Mesendoderm (in vitro differentiated cells): ENCODE measurements at places on chromosomes 12 and 14.

- DNase-seq, result no peak
Measured at GRCh38 chr14:90703841-90704737, 112.1 kb downstream of the TTC7B start.

DNA sequence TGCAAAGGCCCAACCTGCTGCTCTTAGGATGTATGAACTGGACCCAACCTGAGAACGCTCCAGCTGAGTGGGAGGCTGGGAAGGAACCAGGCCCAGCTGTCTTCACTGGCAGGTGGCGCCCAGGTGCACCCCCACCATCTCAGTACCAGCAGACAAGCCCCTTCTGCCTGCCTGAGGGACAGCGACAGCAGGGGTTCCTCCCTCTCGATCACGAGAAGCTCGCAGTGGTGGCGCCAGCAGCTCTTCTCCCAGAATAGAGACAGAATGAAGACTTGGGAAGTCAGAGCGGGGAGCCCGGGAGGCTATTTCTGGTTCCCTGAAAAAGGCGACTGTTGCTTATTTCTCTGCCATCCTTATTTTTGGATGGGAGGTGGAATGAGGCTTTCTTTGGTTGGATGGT is 46.5 kb downstream of the CHGA start:
- no peak for DNase-seq

- no peak for DNase-seq
Measured at GRCh38 chr12:52367876-52368275, 595 bp upstream of the KRT85 start.

GRCh38 chr12:49868449-49868848 is 25.5 kb upstream of the BCDIN3D start:
- no peak for DNase-seq

- no peak for DNase-seq
Measured at GRCh38 chr14:104610749-104611310, 6.3 kb upstream of the TMEM179 start.

DNA sequence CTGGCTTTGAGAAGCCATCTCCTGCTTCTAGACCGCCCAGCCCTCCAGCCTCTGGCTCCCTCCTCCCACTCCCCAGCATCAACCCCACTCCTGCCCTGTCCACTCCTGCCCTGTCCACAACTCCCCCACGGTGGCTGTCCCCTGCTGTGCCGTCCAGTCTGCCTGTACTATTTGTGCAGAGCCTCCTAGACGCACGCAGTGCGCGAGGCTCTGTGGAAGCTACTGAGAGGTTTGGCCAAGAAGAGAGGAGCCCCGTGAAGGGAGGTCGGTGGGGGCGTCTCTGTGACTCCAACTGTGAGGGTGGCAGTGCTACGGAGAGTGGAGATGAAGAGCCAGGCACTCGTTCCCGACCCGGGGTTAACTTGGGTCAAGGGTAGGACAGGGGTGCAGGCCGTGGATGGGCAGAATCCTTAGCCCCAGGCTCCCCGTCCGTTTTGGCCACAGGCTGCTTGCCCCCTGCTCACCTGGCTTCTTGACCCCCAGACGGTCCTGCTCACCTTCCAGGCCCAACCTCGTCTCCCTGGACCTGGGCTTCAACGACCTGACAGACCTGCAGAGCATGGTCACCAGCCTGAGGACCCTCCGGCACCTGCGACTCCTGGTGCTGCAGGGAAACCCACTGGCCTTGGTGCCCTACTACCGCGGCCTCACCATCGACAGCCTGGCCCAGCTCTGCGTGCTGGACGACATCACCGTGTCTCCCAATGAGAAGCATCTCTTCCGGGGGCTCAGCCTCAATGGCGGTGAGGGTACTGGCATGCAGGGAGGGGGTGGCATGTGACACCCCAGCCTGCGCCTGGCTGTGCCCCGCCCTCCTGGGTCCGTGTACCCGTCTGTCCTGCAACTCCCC is 6.9 kb downstream of the LRRC43 start:
- no peak for DNase-seq

GRCh38 chr12:13961971-13962370 is 19.4 kb downstream of the GRIN2B start:
- no peak for DNase-seq

DNA sequence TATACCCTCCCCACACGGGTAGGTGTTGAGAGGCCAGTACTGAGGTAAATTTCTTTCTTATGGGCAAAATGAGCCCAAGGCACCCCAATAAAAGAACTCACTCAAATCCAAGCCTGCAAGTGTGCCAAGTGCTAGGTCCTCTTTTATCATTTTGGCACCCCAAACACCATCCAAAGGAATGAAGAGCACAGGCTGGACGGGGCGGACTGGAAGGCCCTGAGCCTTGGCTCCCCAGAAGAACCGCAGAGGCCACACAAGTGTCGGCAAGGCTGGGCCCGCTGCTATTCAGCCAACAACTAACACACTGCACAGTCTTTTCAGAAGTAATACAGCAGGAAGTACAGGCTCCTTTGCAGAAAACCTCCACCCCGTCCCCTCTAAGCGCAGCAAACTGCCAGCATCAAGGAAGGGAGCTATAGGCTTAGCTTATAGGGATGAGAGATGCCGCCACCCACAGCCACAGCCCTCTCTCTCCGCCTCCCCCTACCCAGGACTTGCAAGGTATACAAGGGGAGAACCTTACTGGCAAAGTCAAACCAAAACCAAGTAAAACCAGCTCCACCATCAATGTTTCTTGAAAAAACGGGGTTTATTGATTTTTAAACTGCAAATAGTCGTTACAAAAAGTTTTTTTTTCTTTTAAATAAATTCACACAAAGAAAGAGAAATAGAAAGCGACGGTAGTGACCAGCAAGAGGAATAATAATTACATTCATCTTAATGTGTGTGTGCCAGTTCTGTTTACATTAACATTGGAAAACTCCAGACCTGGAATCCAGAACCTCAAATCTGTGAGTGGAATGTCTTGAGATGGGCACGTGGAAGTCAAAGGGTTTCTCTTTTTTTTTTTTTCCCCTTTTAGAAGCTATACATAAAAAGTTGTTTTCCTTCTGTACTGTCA is 5.5 kb downstream of the ZFP36L1 start:
- peak; percentile 52 for DNase-seq

DNA sequence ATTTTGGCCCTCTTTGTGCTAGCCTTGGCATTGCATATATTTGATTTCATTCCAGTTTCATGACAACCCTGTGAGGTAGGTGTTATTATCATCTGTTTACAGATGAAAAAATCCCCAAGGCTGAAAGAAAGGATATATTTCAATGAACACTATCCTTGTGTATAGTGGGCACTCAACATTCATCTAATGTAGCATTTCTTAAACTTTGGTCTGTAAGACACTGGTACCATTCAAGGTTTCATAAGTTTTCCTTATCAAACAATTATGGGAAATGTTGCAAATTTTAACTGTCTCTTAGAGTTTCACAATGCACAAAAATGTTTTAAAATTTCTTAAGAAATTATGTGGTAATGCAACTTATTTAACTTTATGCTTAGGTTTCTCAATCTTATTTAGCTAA is 44.3 kb downstream of the ATP23 start:
- no peak for DNase-seq

DNA sequence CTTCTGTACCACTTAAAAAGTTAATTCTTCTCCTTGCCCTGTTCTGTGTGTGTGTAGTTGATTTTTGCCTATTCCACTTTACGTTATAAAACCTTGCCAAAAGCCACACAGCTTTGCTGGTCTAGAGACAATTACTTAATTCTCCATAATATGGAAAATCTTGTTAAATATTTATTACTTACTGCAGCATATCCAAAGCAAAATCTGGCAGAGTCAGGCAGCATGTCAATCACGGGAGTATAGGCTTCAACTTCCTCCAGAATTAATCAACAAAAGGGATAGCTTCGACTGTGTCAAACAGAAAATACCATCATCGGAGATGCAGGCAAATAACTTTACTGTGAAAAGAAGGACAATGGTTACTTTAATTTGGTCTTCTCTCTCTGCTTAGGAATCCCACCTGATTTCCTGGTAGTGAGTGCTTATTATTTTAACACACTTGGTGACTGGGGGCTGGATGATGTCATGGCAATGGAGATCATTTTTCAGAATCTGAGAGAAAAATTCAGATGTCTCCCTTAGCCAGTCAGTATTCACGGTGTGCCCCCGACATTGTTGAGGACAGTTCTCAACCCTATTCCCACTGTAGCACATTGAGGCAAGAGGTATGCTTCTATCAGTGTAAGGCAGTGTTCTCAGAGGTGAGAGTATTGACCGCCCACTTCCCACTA is 3.7 kb upstream of the MSRB3 start:
- no peak for DNase-seq
